ENCODE measurements at places on chromosomes 4 and X. TPM values are rescaled to one million over a fixed set of nuclear protein-coding genes. Genes with fewer than 3 reads are reported as not detected.

RHOXF1 gene
- total RNA-seq, result not detected

ETDB gene
- not detected for total RNA-seq

PNMA5 gene
- not detected for total RNA-seq

CXCL6 gene
- 0.22 TPM for total RNA-seq

PPAT gene
- total RNA-seq, result 2.3 TPM

Measured in cardiac septum (tissue), 1 donor.